ENCODE measurements at places on chromosomes 5 and 9.
A peak's percentile ranks its signal among the peaks of the same experiment; 100 is the strongest.

DNA sequence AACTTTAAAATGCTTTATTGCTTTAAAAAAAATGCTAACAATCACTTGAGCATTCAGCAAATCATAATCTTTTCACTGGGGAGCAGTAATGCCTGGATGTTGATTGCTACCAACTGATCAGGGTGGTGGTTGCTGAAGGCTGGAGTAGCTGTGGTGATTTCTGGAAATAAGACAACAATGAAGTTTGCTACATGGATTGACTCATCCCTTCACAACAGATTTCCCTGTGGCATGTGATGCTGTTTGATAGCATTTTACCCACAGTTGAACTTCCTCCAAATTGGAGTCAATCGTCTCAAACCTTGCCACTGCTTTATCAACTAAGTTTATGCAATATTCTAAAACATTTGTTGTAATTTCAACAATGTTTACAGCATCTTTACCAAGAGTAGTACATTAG is 83.3 kb downstream of the MLLT3 start:
- no peak for DNase-seq

- no peak for DNase-seq
Observed at GRCh38 chr9:117545846-117546245, 131.0 kb upstream of the ASTN2 start.

DNA sequence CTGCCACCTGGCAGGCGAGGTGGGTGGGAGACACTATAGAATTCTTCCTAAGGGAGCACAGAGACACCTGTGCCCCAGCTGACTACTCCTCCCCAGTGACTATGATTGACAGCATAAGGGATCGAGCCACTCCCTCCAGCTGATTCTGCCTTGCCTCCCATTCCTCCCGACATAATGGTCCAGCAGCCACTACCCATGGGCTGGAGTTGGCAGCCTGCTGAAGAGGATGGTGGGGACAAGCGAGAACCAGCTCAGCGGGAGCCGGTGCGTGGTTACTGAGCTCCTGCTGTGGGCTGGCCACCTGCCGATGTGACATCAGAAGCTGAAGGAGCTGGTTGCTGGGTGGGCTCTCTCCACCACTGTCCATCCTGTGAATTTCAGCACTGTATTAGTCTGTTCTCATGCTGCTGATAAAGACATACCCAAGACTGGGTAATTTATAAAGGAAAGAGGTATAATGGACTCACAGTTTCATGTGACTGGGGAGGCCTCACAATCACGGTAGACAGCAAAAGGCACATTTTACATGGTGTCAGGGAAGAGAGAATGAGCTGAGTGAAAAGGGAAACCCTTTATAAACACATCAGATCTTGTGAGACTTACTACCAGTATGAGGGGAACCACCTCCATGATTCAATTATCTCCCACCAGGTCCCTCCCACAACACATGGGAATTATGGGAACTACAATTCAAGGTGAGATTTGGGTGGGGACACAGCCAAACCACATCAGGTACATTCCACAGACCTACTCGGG is 12.1 kb upstream of the NCS1 start:
- no peak for DNase-seq

- DNase-seq: no peak
Observed at GRCh38 chr5:109923205-109923604, 233.5 kb downstream of the MAN2A1 start.

- no peak for DNase-seq
Observed at GRCh38 chr9:94443032-94443722, 111.7 kb upstream of the PCAT7 start.

DNA sequence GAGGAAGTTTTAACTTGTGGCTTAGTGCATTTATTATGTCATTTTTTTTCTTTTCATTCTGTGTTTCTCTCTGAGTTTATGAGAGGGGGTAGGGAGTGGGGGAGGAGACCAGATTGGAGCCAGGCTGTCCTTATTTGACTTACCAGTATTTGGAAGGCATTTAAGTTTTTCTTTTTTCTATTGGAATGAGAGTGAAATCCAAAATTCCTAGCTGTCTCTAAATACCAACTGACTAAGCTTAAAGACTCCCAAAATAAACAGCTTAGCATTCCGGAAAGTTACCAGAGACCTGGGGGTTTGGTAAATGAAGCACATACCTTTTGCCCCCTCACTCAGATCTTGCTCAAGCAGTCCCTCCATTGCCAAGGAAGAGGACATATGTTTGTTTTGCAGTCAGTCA is 581.9 kb upstream of the BRINP1 start:
- peak; percentile 44 for DNase-seq

- no peak for DNase-seq
Observed at GRCh38 chr5:66829826-66830225, 233.6 kb downstream of the MAST4 start.

DNA sequence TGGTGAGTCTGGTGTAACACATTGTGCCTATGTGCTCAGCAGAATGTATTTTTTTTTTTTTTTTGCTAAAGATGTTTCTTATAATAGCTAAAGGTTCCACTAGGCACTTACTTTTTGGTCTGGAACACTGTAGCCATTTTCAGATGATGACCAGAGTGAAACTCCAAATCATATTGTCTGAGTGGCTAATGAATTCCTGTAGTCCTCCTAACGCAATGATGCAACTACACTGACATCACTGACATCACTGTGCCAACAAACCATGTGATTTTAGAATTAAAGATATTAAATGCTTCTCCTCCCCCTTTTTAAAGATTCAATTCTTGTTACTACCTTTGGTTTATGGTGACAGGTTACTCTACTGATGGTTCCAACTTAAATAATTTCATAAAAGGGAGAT is 28.8 kb downstream of the JAKMIP2 start:
- DNase-seq: no peak

DNA sequence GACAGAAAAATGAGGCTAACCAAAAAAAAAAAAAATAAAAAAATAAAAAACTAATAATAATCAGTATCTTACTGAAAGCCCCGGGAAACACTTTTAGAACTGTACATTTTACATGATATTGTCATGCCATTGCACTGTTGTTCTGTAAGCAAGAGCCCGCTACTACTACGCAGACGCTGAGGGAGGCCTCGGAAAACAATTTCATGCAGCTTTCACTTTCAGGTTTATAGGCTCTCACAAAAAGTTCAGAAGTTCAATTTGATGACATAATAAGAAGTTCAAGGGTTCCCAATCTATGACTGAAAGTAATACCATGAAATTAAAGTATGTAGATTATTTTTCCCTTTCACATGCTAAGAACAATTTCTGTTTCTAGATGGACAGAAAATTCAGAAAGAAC is 318.3 kb upstream of the ITGA1 start:
- DNase-seq: no peak

- DNase-seq: no peak
Observed at GRCh38 chr5:101877451-101877850, 418.6 kb downstream of the SLCO4C1 start.

- no peak for DNase-seq
Observed at GRCh38 chr9:122263699-122264349, 816 bp downstream of the RBM18 start.

GRCh38 chr9:117687532-117687931 is 16.7 kb upstream of the TLR4 start:
- DNase-seq: no peak

GRCh38 chr5:108736855-108737254 is 10.8 kb upstream of the FER start:
- DNase-seq: no peak

DNA sequence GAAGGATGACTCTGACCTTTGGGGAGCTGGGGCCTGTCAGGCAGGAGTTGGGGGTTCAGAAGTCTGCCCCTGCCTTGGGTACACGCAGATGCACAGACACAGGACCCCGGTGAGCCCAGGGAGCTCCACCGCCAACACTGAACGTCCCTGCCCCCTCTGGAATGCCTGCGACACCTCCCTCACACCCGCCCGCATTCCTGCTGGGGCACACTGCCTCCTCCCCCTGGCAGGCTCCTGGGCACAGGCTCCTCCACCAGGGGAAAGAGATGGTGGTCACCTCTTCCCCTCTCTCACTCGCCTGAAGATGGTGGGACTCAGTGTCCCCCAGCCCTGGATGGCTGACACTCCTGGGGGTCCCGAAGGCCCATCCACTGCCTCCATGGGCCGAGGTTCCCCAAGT is 12.0 kb downstream of the CRB2 start:
- DNase-seq: no peak
